ENCODE measurements at places on chromosomes 7 and 10. TPM values are rescaled to one million over a fixed set of nuclear protein-coding genes. Genes with fewer than 3 reads are reported as not detected.

WDR11 gene
- 73.5 TPM for total RNA-seq

PAPOLB gene
- 0.18 TPM for total RNA-seq

JCAD gene
- total RNA-seq: 28.4 TPM

KIN gene
- 8.4 TPM for total RNA-seq

GPER1 gene
- total RNA-seq: 6.0 TPM

FMC1 gene
- total RNA-seq: 14.4 TPM

ZNF33B gene
- 33.3 TPM for total RNA-seq

CALML5 gene
- total RNA-seq: not detected

GIMAP2 gene
- total RNA-seq: 10.0 TPM

VOPP1 gene
- 63.5 TPM for total RNA-seq

TET1 gene
- total RNA-seq: 16.5 TPM

IKZF1 gene
- total RNA-seq: 12.7 TPM

OR2A5 gene
- total RNA-seq: not detected

RSU1 gene
- 46.2 TPM for total RNA-seq

SP4 gene
- total RNA-seq: 17.0 TPM

HOXA6 gene
- 72.5 TPM for total RNA-seq

FAM149B1 gene
- total RNA-seq: 28.7 TPM

STOX1 gene
- 5.4 TPM for total RNA-seq

SKIDA1 gene
- 7.5 TPM for total RNA-seq

KNDC1 gene
- 8.3 TPM for total RNA-seq

VSTM2A gene
- 1.5 TPM for total RNA-seq

PRKG1 gene
- 38.4 TPM for total RNA-seq

MALRD1 gene
- 16.3 TPM for total RNA-seq

ITIH5 gene
- 23.5 TPM for total RNA-seq

PCGF6 gene
- total RNA-seq: 8.6 TPM

EPHB6 gene
- total RNA-seq: 17.6 TPM

NUPR2 gene
- total RNA-seq: 3.0 TPM

ZNF365 gene
- total RNA-seq: 0.35 TPM

EIF3B gene
- total RNA-seq: 113 TPM

ASB13 gene
- 12.8 TPM for total RNA-seq

TMEM213 gene
- total RNA-seq: 43.8 TPM

LMTK2 gene
- total RNA-seq: 19.1 TPM

STEAP4 gene
- 4.4 TPM for total RNA-seq

OR9A4 gene
- 0.64 TPM for total RNA-seq

RET gene
- total RNA-seq: 16.9 TPM
